CD4-positive, alpha-beta T cell (primary cell): ENCODE measurements at places on chromosomes 16 and 17.
A peak's percentile ranks its signal among the peaks of the same experiment; 100 is the strongest.

- H3K36me3 ChIP-seq = no peaks in the 10 kb centered on the region
- H3K27me3 ChIP-seq = peaks cover 27% of the 10 kb centered on the region
- DNase-seq = no peak
- no peak overlapping the region for H3K27ac ChIP-seq
- H3K4me1 ChIP-seq = no peaks in the 10 kb centered on the region
- H3K4me3 ChIP-seq = no peak overlapping the region
Observed at GRCh38 chr16:87067836-87068761, 249.1 kb downstream of the C16orf95 start.

DNA sequence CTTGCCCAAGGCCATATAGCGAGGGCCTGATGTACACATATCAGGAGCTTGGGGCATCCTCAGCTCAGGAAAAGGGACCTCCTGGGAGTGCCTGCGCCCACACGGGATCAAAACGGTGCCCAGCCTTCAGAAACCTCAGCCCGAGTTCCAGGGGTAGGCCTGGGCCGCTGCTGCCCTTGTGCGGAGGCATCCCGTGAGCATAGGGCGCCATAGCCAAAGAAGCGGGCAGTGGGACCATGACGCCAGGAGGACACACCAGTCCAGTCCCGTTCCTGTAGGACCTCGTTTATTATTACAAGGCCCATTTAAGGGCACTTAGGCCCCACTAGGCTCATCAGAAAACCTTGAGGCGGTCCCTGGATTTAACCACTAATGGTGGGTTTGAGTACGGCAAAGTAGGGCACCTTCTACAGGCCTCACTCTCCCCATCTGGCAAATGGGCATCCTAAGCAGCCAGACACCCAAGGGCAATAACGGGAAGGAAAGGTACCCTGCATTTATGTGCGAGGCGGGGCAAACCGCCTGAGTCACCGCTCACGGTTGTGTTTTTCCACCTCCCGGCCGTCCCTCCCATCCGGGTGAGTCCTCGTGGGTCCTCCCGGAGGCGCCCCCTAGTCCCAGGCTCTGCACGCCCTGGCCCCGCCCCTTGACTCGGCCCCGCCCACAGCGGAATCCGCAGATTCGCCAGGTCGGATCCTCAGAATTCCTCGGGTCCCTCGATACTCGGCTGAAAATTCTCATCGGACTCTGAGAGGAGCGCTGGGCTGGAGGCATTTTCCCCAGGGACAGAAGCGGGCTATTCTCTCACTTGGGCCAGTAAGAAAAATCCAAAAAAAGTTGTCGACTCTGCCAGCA is 726 bp upstream of the SETD1A start:
- no peaks in the 10 kb centered on the region for H3K27me3 ChIP-seq
- peaks cover 37% of the 10 kb centered on the region for H3K4me1 ChIP-seq
- DNase-seq = peak; percentile 79
- peaks cover 31% of the 10 kb centered on the region for H3K36me3 ChIP-seq
- peak overlapping the region; percentile 95 for H3K27ac ChIP-seq

DNA sequence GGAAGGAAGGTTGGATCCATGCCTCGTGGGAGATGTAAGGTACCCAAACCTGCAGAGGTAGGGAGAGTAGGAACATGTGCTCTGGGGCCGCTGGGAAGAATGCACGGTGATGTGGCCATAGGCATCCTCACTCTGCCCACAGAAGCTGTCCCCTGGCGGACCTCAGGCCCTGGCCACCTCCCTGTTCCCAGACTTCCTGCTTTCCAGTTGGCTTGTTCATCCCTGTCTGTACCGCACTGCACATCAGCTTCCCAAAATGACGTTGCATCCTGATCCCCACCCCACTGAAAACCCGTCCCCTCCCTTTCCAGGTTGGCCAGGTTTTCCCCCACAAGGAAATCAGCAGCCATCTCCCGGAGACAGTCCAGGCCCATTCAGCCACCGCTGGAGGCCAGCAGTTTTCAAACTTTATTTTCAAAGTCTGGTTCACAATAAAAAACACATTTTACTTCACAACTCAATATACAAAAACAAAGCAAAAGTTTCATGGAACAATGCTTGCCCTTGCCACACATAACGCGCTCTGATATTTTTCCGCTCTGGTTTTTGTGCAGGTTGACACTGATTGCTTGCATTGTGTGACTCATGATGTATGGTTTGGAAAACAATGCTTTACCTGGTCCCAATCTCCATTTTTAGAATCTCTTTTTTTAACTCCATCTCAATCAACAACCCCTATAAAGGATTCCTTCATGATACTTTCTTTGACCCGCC is 143.0 kb downstream of the GAS7 start:
- DNase-seq = no peak
- peaks cover 1% of the 10 kb centered on the region for H3K4me1 ChIP-seq

DNA sequence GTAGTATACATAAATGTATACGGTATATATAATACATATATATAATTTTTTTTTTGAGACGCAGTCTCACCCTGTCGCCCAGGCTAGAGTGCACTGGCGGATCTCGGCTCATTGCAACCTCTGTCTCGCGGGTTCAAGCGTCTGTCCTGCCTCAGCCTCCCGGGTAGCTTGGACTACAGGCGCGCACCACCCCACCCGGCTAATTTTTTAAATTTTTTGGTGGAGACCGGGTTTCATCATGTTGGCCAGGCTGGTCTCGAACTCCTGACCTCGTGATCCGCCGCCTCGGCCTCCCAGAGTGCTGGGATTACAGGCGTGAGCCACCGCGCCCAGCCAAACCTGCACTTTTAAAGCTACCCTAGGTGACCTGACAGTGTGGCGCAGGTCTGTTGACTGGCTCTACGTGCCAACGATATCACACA is 745 bp downstream of the PAM16 start:
- peak overlapping the region; percentile 96 for H3K4me3 ChIP-seq
- peaks cover 23% of the 10 kb centered on the region for H3K36me3 ChIP-seq
- H3K27me3 ChIP-seq = no peaks in the 10 kb centered on the region
- H3K27ac ChIP-seq = peak overlapping the region; percentile 69
- H3K4me1 ChIP-seq = peaks cover 48% of the 10 kb centered on the region

- H3K4me1 ChIP-seq = no peaks in the 10 kb centered on the region
- no peaks in the 10 kb centered on the region for H3K36me3 ChIP-seq
- H3K4me3 ChIP-seq = no peak overlapping the region
- H3K27me3 ChIP-seq = no peaks in the 10 kb centered on the region
- no peak overlapping the region for H3K27ac ChIP-seq
Observed at GRCh38 chr16:80273635-80274538, 266.9 kb upstream of the DYNLRB2 start.

- no peaks in the 10 kb centered on the region for H3K4me1 ChIP-seq
- no peaks in the 10 kb centered on the region for H3K36me3 ChIP-seq
- no peak overlapping the region for H3K4me3 ChIP-seq
- H3K27ac ChIP-seq = no peak overlapping the region
- no peak for DNase-seq
- H3K27me3 ChIP-seq = peaks cover 8% of the 10 kb centered on the region
Observed at GRCh38 chr17:34301986-34302385, 16.4 kb downstream of the CCL11 start.

GRCh38 chr16:6209355-6209930 is 1111.8 kb upstream of the EEF2KMT start:
- no peaks in the 10 kb centered on the region for H3K4me1 ChIP-seq
- no peak for DNase-seq
- no peak overlapping the region for H3K4me3 ChIP-seq
- H3K27ac ChIP-seq = no peak overlapping the region
- no peaks in the 10 kb centered on the region for H3K36me3 ChIP-seq

DNA sequence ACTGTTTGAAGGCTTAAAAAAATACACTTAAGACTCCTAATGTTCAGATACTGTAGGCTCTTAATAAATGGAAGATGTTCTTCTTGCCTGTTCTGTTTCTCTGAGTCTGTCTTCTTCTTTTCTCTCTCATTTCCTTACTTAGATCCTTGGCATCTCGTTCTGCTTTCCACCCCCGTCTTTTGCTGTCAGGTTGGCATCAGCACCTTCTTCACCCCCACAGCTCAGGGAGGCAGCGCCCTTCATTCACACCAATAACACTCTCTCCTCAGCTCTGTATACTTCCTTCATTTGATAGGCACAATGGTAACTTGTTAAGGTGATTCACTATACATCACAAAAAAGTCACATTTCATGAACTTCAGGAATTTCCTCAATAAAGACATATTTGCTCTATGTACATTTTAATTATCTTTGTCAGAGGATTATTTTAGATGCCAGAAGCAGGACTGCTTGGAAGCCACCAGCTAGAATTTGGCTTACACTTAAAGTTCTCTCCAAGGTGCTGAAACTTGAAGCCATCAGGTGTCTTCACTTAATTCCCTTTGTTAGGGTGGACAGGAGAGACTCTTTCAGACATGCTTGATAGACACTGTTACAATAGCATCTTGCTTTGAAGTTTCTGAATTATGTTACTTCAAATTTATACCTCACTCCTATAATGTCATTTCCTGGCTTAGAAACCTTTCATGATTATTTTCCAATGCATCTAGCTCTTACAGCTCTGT is 670.1 kb upstream of the C16orf82 start:
- H3K4me3 ChIP-seq = no peak overlapping the region
- H3K4me1 ChIP-seq = no peaks in the 10 kb centered on the region
- no peaks in the 10 kb centered on the region for H3K36me3 ChIP-seq
- H3K27me3 ChIP-seq = no peaks in the 10 kb centered on the region
- H3K27ac ChIP-seq = no peak overlapping the region

GRCh38 chr17:17569691-17570090 is 21.8 kb downstream of the PEMT start:
- H3K36me3 ChIP-seq = peaks cover 2% of the 10 kb centered on the region
- H3K4me1 ChIP-seq = no peaks in the 10 kb centered on the region
- no peak overlapping the region for H3K27ac ChIP-seq
- H3K27me3 ChIP-seq = no peaks in the 10 kb centered on the region
- no peak overlapping the region for H3K4me3 ChIP-seq

DNA sequence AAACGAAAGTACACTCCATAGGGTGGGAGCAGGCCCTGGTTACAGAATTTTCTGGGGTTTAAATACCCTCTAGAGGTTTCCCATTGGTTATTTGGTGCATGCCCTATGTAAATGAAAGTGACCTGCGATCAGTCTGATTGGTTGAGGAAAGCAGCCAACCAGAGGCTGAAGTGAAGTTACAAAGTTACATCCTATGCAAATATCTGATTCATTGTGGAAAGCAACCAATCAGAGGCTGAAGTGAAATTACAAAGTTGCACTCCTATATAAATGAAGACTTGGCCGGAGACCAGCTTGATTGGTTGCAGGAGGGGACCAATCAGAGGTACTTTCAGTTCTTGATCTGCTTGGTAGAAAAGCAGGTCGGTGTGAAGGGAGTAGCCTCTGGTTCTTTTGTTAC is 24.4 kb downstream of the NAA60 start:
- no peak overlapping the region for H3K27ac ChIP-seq
- DNase-seq = no peak
- no peaks in the 10 kb centered on the region for H3K27me3 ChIP-seq
- H3K4me3 ChIP-seq = no peak overlapping the region

GRCh38 chr17:14460516-14461226 is 159.8 kb downstream of the HS3ST3B1 start:
- no peaks in the 10 kb centered on the region for H3K27me3 ChIP-seq
- H3K27ac ChIP-seq = no peak overlapping the region
- H3K4me3 ChIP-seq = no peak overlapping the region
- H3K4me1 ChIP-seq = no peaks in the 10 kb centered on the region

DNA sequence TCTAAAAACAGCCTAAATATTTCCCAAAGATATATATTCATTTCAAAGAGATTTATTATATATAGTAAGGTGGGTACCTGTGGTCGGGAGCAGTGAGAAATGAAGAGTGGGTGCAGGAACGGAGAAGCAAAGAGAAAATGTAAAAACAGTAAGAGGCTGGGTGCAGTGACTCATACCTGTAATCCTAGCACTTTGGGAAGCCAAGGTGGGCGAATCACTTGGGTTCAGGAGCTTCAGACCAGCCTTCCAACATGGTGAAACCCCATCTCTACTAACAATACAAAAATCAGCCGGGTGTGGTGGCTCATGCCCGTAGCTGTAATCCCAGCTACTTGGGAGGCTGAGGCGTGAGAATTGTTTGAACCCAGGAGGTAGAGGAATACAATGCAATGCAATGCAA is 257.1 kb downstream of the BCAS3 start:
- H3K27me3 ChIP-seq = no peaks in the 10 kb centered on the region
- no peak overlapping the region for H3K27ac ChIP-seq
- no peaks in the 10 kb centered on the region for H3K36me3 ChIP-seq
- no peak overlapping the region for H3K4me3 ChIP-seq
- DNase-seq = no peak
- H3K4me1 ChIP-seq = no peaks in the 10 kb centered on the region

- H3K36me3 ChIP-seq = peaks cover 4% of the 10 kb centered on the region
- peaks cover 66% of the 10 kb centered on the region for H3K4me1 ChIP-seq
- H3K27ac ChIP-seq = no peak overlapping the region
- DNase-seq = no peak
Observed at GRCh38 chr17:68310152-68310551, 18.9 kb downstream of the ARSG start.

- no peaks in the 10 kb centered on the region for H3K4me1 ChIP-seq
- no peaks in the 10 kb centered on the region for H3K36me3 ChIP-seq
- no peak overlapping the region for H3K4me3 ChIP-seq
Observed at GRCh38 chr16:69223882-69224281, 36.9 kb downstream of the SNTB2 start.

DNA sequence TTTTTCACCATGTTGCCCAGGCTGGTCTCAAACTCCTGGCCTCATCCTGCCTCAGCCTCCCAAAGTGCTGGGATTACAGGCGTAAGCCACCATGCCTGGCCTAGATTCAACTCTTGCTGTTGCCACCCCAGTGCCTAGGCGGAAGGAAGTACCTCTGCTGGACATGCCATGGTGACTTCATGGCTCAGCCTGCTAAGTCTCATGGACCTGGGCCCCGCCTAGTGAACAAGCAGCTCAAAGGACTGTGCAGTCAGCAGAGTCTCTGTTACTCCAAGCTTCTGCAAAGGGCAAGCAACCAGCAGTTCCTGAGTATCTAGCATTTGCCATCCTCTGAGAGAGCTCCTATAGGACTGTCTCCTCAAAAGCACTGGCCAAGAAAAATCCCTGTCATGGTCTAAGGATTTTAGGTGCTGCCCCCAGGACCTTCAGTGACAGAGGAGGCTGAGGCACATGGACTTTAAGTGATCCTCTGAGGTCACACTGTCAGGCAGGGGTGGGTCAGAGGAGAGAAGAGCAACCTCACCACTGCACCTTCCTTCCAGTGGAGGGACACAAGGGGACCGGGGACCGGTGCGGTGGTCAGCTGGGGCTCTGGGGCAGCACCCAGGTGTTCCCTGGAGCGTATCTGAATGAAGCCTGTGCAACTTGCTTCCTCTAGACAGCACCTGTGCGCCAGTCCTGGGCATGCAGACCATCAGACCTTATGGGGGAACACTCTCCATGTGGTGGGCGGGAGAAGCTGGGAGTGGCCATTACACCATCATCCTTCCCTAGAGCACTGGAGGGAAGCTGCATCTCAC is 71.3 kb downstream of the IL21R start:
- peaks cover 91% of the 10 kb centered on the region for H3K36me3 ChIP-seq
- H3K27me3 ChIP-seq = no peaks in the 10 kb centered on the region
- H3K4me3 ChIP-seq = no peak overlapping the region
- DNase-seq = no peak
- no peaks in the 10 kb centered on the region for H3K4me1 ChIP-seq
- H3K27ac ChIP-seq = no peak overlapping the region

GRCh38 chr16:85656351-85657266 is 32.1 kb downstream of the GINS2 start:
- peaks cover 54% of the 10 kb centered on the region for H3K36me3 ChIP-seq
- no peaks in the 10 kb centered on the region for H3K27me3 ChIP-seq
- H3K4me1 ChIP-seq = no peaks in the 10 kb centered on the region
- H3K27ac ChIP-seq = no peak overlapping the region
